Activated CD8-positive, alpha-beta T cell treated with anti-CD3 and anti-CD28 coated beads for 36 hours (primary cell): ENCODE measurements at places on chromosomes 16 and 17. TPM values are rescaled to one million over a fixed set of nuclear protein-coding genes. Genes with fewer than 3 reads are reported as not detected.

SLC12A4 gene
- 38.0 TPM for total RNA-seq

GRCh38 chr17:81328978-81329926 is 34.1 kb upstream of the SLC38A10 start:
- H3K27me3 ChIP-seq, result peaks cover 3% of the 10 kb centered on the region
- no peak for DNase-seq
- H3K4me3 ChIP-seq, result no peak overlapping the region
- no peak overlapping the region for H3K27ac ChIP-seq

PLEKHH3 gene
- total RNA-seq, result 0.65 TPM

DNA sequence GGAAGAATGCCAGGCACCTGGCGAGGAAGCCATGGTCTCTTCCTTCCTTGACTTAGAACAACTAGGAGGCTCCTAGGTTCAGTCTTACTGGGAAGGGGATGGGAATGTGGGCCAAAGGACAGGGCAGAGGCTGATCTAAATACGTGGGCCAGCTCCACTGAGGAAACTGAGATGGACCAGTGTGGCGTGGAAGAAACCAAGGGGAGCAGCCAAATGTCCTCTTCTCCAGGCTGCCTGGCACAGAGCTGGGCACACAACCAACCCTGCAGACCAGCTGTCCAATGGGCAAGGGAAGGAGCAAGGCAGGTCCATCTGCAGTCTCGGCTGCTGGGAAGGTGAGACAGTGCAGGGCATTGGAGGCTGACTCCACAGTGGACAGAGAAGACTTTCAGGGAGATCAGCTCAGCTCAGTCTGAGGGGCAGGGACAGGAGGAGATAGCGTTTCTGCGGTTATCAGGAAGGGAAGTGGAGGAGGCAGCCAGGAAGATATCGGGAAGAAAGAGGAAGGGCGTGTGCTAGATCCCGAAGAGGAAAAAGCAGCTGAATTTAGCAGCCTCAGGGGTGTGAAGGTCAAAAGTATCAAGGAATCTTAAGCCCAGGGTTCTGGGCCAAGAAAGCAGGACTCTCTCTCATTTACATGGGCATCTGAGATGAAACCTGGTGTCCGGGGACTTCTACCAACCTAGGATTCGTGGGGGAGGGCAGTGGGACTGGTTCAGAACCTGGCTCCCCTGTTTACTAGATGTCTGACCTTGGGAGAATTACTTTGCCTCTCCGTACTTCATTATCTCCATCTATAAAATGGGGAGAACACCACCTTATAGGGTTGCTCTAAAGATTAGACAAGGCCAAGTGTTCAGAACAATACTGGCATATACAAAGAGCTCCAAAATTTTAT is 1.8 kb downstream of the KIFC3 start:
- no peak for DNase-seq
- H3K27me3 ChIP-seq, result peaks cover 27% of the 10 kb centered on the region
- no peak overlapping the region for H3K4me3 ChIP-seq
- no peak overlapping the region for H3K27ac ChIP-seq
- H3K36me3 ChIP-seq, result no peaks in the 10 kb centered on the region

GRCh38 chr16:46801428-46802049 is 29.4 kb downstream of the C16orf87 start:
- peaks cover 24% of the 10 kb centered on the region for H3K36me3 ChIP-seq
- no peak for DNase-seq
- no peaks in the 10 kb centered on the region for H3K27me3 ChIP-seq
- H3K4me3 ChIP-seq, result no peak overlapping the region

DNA sequence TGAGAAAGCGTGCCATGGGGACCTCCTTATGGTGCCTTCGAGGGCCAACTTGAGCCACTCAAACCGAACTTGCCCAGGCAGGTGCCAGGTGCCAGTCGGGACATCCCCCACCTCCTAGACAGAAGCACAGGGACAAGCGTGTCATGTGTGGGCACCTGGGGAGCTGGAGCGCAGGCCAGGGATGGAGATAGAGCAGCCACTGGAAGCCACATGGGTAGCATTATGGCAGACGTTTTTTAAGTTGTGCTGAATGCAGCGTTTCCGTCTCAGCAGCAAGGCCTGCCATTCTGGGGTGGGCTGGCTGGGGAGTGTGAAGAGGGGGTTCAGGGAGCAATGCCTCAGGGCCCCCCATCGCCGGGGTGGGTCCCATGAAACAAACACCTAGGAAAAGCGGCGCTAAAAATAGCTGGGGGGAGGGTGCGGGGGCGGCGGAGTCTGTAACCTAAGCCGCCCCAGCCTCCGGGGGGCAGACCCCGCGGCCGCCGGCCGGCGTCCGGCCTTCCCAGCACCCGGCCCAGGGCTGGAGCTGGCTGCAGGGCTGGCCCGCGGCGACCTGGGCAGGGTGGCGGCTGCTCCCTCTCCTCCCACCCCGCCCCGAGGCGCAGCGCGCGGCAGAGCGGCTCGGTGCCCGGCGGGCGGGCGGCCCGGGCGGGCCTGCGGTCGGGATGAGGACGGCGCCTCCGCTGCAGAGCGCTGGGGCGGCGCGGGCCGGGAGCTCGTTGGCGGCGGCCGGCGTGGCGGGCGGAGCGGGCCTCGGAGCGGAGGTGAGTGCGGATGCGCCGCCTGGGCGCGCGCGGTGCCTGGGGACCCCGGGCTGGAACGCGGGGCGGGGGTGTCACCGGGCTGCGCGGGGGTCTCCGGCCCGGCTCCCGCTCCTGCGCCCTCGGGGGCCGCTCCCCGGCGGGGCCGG is at the start of gene ZNF469:
Gene ZNF469, plus strand, starts transcription at position 469 of the 910 bp plus-strand sequence. CDS start 44,512 bp downstream, outside the sequence.
- H3K36me3 ChIP-seq, result no peaks in the 10 kb centered on the region
- H3K27me3 ChIP-seq, result peaks cover 31% of the 10 kb centered on the region
- DNase-seq, result no peak
- H3K27ac ChIP-seq, result no peak within 1 kb of the TSS
- H3K4me1 ChIP-seq, result peaks cover 4% of the 10 kb centered on the region
- H3K4me3 ChIP-seq, result no peak within 1 kb of the TSS

WSCD1 gene
- total RNA-seq, result not detected

DNA sequence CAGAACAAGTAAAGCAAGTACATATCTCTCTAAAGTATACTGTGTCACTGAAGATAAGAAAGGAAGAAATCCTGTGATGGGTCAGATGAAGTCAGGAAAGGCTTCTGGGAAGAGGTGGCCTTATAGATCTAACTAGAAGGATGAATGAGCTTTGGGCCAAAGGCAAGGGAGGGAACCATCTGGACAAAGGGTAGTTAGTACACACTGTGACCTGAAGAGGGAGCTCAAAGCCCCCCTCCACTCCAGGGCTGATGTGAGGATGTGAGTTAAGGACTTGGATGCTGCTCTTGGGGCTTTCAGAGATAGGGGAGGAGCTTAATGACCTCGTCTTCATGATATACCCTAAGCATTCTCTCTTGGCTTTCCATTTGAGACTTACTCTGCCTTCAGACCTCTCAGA is 185.3 kb upstream of the CACNG3 start:
- no peaks in the 10 kb centered on the region for H3K27me3 ChIP-seq
- H3K4me3 ChIP-seq, result no peak overlapping the region
- DNase-seq, result peak; percentile 55
- peaks cover 31% of the 10 kb centered on the region for H3K4me1 ChIP-seq
- peaks cover 3% of the 10 kb centered on the region for H3K36me3 ChIP-seq

DNA sequence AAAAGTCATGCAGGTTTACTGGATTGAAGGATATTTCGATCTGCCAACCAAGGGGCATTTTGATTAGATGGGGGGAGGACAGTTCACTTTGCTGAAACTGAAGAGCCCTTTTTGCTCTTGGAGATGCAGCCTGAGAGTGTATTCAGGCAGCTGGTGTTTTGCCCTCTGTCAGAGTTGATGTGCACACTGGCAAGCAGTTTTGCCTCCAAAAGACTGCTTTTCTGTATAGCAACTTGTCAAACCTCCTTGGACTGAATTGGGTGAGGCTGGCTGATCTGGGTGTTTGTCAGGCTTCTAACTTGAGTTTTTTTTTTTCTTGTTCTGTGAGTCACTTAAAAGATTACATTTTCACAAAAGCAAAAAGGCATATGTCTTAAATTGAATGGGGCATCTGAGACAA is 22.6 kb upstream of the ANKFN1 start:
- no peaks in the 10 kb centered on the region for H3K27me3 ChIP-seq
- no peaks in the 10 kb centered on the region for H3K4me1 ChIP-seq
- DNase-seq, result no peak
- H3K36me3 ChIP-seq, result no peaks in the 10 kb centered on the region
- no peak overlapping the region for H3K4me3 ChIP-seq

DNA sequence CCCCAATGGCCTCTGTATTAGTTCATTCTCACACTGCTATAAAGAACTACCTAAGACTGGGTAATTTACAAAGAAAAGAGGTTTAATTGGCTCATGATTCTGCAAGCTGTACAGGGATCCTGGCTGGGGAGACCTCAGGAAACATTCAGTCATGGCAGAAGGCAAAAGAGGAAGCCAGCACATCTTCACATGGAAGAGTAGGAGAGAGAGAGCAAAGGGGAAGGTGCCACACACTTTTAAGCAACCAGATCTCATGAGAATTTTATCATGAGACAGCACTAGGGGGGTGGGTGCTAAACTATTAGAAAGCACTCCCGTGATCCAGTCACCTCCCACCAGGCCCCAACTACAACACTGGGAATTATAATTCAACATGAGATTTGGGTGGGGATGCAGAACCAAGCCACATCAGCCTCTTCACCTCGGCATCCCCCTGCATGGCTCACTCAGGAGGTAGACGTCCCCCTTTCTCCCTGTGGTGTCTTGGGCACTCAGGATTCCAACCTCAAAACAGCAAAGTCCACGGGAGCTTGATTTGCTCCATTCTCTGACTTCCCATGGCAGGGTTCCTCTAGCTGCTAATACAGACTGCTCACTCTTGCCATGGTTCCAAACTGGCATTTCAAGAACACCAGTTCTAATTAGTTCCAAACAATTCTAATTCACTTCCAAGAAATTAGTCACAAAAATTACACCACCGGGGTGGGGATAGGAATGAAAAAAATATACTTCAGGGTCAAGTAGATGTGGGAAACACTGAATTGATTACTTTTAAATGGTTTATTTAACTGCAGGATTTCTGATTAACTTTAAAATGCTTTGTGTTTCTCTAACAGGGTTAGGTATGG is 203.8 kb upstream of the HSBP1 start:
- DNase-seq, result no peak
- no peaks in the 10 kb centered on the region for H3K4me1 ChIP-seq
- no peak overlapping the region for H3K27ac ChIP-seq
- H3K36me3 ChIP-seq, result no peaks in the 10 kb centered on the region
- peaks cover 1% of the 10 kb centered on the region for H3K27me3 ChIP-seq
- H3K4me3 ChIP-seq, result no peak overlapping the region

REXO5 gene
- 16.4 TPM for total RNA-seq

DNA sequence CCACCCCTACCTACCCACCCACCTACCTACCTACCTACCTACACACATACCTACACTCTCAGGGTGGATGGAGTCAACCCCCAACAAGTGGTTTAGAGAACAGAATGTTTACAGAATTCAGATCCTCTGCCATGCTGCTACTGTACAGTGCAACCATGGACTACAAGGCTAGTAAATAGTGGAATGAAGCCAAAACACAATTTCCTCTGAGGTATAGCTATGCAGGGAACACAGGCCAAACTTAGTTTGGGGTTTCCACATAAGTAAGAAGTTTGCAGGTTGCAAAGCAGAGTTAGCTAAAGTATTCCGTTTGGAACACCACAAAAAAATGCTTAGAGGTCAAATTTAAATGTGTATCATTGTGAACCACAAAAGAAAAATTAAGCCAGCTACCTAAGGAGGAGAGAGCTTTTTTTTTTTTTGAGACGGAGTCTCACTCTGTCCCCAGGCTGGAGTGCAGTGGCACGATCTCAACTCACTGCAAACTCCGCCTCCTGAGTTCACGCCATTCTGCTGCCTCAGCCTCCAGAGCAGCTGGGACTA is 2.7 kb upstream of the AP1G1 start:
- H3K27ac ChIP-seq, result no peak overlapping the region
- H3K4me3 ChIP-seq, result no peak overlapping the region
- H3K36me3 ChIP-seq, result peaks cover 9% of the 10 kb centered on the region
- H3K4me1 ChIP-seq, result peaks cover 18% of the 10 kb centered on the region
- no peak for DNase-seq

- H3K4me3 ChIP-seq, result no peak overlapping the region
- no peaks in the 10 kb centered on the region for H3K27me3 ChIP-seq
- no peaks in the 10 kb centered on the region for H3K4me1 ChIP-seq
Observed at GRCh38 chr17:78868391-78868790, 27.8 kb upstream of the USP36 start.

RPL26 gene
- 3,141 TPM for total RNA-seq

DNA sequence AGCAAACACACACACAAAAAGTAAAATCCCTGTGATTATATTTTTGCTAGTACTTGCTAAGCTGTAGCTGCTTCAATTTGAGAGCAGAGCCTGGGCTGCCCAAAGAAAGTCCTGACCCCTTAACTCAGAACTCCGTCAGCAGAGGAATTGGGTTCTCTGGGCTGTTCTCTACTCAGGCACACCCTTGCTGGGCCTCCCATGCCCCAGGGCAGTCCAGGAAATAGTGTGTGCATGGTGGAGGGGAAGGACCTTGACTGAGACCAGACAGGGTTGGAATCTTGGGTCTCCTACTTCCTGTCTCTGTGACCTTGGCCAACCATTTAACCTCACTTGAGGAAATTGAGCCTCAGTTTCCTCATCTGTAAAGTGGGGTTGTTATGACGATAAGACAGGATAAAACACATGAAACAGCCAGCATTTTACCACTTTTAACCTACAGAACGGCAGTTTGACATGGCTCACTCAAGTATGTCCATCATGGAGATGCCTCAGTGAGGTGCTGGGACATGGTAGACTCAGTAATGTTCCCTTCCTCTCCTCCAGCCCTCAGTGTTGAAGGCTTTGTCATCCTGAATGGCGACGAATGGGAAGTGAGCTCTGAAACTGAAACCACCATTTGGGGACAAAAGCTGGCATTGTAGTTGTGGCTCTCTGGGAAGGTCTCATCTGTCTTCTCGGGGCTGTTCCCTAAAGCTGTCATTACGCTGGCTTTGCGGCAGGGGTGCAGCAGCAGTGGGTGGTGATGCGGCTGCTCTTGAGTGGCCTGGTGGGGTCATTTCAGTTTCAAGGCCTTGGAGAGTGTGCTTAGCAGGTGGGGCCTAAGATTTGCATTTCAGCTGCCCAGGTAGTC is 74.9 kb downstream of the CMIP start:
- H3K4me3 ChIP-seq, result no peak overlapping the region
- no peaks in the 10 kb centered on the region for H3K36me3 ChIP-seq
- peaks cover 47% of the 10 kb centered on the region for H3K4me1 ChIP-seq
- H3K27ac ChIP-seq, result peak overlapping the region; percentile 66
- no peak for DNase-seq
- H3K27me3 ChIP-seq, result no peaks in the 10 kb centered on the region

DNA sequence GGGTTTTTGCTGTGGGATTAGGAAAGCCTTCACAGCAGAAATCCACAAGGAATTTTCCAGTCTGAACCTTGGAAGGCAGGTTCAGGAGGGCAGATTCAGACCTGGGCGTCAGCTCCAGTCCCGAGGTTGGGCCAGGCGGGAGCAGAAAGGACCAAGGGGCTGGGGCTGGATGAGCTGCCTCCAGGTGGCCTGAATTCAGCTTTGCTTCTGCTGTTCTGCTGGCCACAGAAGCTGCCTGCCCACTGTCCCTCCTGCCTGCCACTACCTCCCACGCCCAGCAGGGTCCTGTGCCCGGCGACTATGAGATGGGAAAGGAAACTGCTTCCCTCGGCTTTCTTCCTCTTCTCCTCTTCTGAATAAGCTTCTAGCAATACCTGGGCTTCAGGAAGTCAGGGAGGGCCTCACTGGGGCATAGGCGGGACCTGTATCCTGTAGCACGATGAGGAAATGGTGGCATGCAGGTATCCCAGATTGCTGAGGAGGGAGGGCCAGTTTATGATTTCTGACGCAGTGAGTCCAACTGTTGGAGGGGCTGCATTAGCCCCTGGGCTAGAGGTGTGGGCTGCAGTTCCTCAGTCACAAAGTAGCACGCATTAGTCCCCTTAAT is 18.4 kb downstream of the TBX4 start:
- peaks cover 10% of the 10 kb centered on the region for H3K27me3 ChIP-seq
- H3K4me1 ChIP-seq, result no peaks in the 10 kb centered on the region
- no peak for DNase-seq
- no peak overlapping the region for H3K4me3 ChIP-seq
- H3K36me3 ChIP-seq, result no peaks in the 10 kb centered on the region

MSL1 gene
- total RNA-seq, result 70.1 TPM
